HAP-1 (cell line): ENCODE measurements at places on chromosomes 13 and 19.

DNA sequence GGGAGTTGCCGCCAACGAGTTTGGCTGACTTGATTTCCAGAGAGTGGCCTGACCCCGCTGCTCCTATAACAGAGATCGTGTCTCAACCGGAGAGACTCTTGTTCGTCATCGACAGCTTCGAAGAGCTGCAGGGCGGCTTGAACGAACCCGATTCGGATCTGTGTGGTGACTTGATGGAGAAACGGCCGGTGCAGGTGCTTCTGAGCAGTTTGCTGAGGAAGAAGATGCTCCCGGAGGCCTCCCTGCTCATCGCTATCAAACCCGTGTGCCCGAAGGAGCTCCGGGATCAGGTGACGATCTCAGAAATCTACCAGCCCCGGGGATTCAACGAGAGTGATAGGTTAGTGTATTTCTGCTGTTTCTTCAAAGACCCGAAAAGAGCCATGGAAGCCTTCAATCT lies 21.6 kb downstream of the NLRP4 start:
- DNase-seq, result no peak

DNA sequence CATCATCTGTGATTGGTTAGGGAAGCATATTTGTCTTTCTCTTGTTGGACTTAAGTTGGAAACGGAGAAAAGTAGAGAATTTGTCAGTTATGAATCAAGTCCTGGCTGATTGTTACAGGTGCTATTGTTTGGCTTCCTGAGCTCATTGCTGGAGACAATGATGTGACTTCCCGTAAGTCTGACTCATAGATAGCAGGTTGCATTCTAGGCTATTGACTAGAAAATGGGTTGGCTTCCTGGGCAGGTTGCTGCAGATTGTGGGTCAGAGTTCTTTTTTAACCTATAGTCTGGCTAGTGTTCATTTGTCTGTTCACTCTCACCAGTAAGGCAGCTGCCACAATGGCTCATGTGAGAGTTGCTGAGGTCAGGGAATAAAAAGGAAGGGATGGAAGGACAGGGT lies 101.5 kb downstream of the CCNA1 start:
- no peak for DNase-seq

- peak; percentile 66 for DNase-seq
These were observed 25.7 kb upstream of the TPTE2 start for GRCh38 chr13:19586904-19587634.

DNA sequence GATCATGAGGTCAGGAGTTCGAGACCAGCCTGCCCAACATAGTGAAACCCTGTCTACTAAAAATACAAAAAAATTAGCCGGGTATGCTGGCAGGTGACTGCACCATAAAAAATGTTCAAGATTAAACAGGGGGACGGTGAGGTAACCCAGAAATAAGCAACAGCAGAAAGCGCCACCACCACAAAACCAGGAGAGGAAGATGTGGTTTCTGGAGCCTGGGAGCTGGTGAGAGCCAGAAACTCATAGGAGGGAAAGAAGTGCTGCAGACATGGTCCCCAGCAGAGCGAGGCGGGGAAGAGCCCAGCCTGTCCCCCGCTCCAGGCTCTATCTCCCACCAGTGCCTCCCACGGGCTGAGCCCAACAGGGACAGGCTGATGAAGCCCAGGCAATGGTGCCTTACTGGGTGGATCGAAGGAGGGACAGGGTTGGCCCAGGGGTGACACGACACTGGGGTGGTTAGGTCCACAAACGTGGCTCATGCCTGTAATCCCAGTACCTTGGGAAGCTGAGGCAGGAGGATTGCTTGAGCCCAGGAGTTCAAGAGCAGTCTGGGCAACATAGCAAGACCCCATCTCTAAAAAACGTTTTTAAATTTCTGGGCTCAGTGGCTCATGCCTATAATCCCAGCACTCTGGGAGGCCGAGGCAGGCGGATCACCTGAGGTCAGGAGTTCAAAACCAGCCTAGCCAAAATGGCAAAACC lies 19.0 kb downstream of the SPC24 start:
- no peak for DNase-seq

GRCh38 chr19:35098413-35099049 lies 17.1 kb upstream of the FXYD3 start:
- DNase-seq, result no peak

GRCh38 chr19:27774827-27775226 lies 1438.1 kb downstream of the UQCRFS1 start:
- peak; percentile 17 for DNase-seq

GRCh38 chr13:66312312-66313087 lies 917.6 kb downstream of the PCDH9 start:
- no peak for DNase-seq

DNA sequence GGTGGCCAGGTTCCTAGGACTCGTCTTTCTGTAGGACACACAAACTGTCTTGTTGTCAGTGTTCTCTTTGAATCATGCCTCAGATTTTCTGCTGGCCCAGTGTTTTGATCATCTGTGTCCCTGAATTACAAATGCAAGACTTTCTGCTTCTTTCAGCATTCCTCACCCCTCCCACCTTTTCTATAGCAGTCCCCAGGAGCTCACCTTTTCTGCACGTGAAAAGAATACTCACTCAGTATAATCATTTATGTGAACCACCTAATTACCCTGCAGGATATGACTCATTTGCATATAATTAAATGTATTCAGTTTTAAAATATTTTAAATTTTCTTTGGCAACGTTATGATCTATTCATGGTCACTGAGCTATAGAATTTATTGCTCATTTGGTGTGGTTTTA lies 389.2 kb downstream of the ITGBL1 start:
- DNase-seq, result no peak

- DNase-seq, result no peak
These were observed 13.7 kb downstream of the TLE2 start for GRCh38 chr19:3015126-3016057.

DNA sequence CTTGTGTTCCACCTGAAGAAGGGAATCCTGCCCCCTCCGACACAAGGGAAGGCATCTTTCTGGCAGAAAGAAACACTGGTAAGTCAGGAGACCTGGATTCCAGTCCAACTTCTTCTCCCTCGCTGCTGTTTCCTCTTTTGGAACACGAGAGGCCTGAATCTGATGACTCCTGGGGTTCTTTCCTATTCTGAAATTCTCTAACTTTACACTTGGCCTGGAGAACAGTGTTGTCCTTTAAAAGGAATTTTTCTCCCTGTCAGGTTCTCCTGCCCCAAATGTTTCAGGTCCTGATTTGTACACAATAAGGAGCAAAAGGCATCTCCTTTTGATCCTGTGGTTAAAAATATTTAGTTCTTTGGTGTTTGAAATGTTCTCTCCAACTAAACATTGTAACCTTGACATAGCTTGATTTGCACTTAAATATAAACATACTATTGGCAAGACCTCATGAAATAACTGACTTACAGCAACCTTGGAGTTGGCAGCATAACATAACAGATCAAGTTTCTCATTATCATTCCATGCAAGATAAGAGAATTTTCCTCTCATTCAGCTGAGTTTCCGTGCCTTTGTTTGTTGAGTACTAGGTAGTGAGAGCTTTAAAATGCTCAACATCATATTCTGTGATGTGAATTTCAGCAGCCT lies 244.8 kb downstream of the COG6 start:
- no peak for DNase-seq

DNA sequence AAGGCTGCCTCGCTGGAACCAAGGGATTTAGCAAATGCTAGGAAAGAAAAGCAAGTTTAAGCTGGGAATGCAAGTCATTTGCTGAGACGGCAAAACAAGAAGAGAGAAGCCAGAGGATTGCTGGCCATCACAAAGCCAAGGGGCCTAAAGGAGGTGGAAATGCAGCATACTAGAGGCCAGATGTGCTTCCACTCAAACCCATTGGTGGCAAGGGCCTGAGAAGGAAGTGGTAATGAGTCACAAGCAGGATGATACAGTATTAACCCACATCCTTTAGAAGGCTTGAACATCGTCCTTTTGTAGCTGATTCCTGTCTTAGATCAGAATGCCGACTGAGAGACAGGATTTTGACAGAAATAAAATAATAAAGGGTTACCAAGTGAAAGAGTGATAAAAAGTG lies 68.2 kb downstream of the ITGBL1 start:
- DNase-seq, result no peak

DNA sequence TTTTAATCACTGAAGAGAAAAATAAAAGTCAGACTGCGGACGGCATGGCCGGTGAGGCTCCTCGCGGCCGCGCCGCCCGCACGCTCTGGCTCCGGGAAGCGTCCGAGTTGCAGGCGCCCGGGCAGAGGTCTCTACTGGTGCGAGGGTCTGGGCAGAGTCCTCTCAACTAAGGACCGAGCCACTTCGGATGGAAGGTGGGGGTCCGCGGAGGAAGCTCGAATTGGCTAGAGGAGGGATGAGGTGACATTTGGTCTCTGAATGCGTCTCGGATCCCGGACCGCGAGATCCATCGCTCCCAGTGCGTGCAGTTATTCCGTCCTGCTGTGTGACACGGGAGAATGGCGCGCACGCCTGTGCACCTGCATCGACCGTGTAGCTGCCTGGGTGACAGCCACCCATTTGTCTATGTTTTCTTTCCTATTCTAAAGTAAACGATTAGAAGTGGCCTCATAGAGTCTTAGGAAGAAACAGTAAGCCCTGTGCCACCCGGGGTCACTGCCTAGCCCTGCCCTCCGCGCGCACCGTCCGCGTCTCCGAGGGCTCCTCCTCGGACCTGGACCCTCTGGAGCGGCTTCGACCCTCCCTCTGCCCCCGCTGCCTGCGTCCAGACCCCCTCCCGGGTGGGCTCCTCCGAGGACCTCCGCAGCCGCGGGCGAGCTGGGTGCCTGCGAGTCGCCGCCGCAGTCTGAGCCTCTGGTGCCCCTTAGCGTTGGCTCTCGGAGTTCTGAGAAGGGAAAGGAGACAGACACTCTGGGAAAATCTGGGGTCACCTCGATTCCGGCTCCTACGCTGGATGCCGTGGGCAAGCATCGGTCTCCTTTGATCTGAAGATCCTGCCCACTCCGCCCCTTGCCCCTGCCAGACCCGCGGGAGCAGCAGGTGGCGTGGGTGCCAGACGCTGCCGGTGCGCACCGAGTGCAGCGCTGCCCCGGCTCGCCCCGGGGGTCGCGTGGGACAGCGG lies 347.4 kb downstream of the LIG4 start:
- peak; percentile 64 for DNase-seq

DNA sequence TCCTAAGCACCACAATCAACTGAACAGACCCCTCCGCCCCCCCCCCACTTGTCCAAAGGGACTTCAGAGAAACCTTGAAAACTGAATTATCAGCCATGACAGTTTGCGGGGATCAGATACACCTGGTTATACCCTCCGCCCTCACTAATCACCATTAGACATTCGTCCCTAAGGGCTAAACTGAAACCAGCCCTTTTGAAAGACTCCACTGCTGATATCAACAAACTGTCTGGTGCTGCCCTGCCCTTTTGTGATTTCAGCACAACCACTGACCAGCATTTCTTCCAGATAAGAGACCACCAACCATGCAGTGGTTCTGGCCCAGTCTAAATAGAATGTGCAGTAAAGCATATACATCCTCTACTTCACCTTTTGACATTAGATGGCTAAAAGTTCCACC lies 1422.9 kb downstream of the EFNB2 start:
- no peak for DNase-seq

DNA sequence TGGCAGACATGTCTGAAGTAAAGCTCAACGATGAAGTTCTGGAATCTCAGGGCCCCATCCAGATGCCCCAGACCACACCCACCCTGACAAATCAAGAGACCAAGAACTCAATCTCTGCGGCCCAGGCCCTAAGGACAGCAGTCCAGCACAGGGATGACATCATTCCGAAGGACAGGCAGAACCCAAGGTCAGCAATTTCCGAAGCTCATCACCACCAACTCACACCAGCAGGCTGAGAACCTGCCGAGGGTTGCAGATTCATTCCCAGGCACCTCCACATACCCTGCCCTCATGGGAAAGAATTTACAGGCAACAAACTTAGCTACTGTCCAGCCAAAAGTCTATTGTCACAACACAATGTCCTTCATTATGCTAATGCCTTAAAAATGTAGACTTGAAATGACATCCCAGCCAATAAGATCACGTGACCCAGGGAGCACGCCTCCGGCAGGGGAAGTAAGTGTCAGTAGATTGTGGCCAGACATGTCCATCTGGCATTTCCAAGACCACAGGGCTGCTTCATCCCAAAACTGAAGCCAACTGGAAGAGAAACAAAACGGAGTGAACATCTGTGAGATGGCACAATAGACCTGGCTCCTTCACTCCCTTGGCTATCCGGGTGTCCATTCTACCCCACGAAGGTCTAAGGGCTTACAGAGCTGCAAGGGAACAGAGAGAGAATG lies 98.8 kb downstream of the CRYL1 start:
- peak; percentile 63 for DNase-seq

DNA sequence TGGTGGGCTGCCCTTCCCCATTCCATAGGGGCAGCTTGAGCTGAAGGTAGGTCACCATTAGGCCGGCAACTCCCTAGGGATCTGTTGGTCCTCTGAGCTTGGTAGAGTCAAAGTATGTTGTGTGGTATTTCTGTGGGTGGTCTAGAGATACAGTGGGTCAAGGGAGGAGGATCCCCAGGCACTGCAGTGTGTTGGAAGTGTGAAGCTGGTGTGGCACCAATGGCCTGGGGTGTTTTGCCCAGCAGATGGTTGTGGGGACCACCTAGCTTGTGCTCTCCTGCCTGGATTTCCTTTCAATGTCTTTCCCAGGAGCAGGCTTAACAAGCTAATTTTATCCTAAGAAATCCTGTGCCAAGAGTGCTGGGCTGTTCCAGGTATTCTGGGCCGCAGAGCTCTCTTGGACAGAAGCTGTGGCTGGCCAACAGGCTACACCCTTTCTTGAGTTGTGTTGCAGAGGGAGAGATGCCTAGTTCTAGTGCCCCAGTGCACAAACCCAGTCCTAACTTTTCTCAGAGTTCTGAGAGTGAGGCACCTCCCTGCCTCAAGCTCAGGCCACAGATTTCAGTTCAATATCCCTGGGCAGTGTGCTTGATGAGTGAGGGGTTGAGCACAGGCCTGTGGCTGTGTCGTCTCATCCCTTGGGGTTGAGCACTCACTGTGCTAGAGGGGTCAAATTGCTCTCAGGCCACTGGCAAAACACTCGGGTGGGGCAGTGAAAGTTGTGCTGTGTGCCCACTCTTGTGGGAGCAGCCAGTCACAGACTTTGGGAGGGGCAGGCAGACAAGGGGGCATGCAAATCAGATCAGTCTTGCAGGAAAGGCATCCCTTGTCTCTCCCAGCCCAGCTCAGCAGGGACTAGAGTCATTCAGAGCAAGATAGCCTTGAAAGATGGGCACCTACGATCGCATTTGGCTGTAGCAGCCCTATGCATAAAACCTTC lies 1806.1 kb upstream of the MIR17HG start:
- DNase-seq, result no peak

DNA sequence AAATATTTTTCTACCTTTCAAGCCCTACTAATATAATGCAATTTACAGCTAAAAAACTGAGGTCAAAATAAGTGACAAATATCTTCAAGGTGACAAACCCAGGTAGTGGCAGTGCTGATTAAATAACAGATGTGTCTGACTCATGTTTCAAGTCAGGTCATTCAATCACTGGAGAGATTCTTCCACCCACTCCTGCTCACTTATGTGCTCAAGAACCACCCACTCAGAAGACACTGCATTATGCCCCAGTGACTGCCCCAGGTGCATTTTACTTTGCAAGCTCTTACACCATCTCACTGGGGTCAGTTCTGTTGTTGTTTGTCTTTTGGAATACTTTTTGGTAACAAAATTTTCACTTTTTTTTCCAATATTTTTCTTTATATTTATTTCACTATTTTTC lies 2.2 kb downstream of the ZNF100 start:
- DNase-seq, result no peak
